ENCODE measurements at places on chromosomes 4 and X. TPM values are rescaled to one million over a fixed set of nuclear protein-coding genes. Genes with fewer than 3 reads are reported as not detected.
A peak's percentile ranks its signal among the peaks of the same experiment; 100 is the strongest.

- DNase-seq, result no peak
These were observed 23.9 kb upstream of the APLN start for GRCh38 chrX:129678614-129679195.

DNA sequence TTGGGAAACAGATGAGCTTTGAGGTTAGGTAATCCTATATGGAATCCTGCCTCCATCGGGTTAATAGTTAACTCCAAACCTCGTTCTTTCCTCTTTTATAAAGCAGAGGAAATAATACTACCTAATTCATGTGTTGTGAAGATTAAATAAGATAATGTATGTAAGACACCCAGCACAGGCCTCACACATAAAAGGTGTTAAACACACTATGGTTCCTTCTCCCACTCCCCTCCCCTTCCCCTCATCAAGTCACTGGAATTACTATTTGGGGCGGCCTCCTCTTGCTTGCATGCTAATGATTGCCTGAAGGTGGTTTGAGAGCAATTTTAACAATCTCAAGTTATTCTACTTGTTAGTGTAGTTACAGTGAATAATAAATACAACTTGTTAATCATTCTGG is 404.4 kb upstream of the RASGEF1B start:
- H3K36me3 ChIP-seq, result no peaks in the 10 kb centered on the region
- no peak overlapping the region for H3K4me3 ChIP-seq
- no peak overlapping the region for H3K27ac ChIP-seq
- no peaks in the 10 kb centered on the region for H3K27me3 ChIP-seq
- no peaks in the 10 kb centered on the region for H3K4me1 ChIP-seq

GRCh38 chrX:150897421-150898320 is 797 bp downstream of the CD99L2 start:
- no peaks in the 10 kb centered on the region for H3K4me1 ChIP-seq
- no peak for DNase-seq
- H3K36me3 ChIP-seq, result no peaks in the 10 kb centered on the region
- peak overlapping the region; percentile 70 for H3K4me3 ChIP-seq
- H3K27ac ChIP-seq, result peak overlapping the region; percentile 71
- no peaks in the 10 kb centered on the region for H3K27me3 ChIP-seq

DNA sequence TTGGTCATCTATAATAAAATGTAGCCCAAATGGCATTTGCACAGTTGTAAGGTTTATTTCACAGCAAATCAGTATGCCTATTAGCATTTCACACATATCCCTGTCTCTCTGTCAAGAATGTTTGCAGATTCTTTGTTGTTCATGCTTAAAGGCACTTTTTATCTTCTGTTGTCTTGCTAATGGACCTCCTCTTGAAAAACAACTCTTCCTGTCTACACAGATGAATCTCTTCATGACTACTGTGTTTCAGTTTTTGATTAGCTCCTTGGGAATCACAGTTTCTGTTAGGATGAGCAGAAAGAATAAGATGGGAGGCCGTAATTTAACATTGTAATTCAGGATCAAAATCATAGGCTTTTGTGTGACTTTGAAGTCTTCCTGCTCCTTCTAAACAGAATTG is 35.5 kb upstream of the SLC4A4 start:
- no peaks in the 10 kb centered on the region for H3K4me1 ChIP-seq
- H3K27ac ChIP-seq, result no peak overlapping the region
- H3K4me3 ChIP-seq, result no peak overlapping the region

GRCh38 chr4:32042486-32043247 is 1322.5 kb downstream of the PCDH7 start:
- H3K4me3 ChIP-seq, result no peak overlapping the region
- H3K4me1 ChIP-seq, result peaks cover 9% of the 10 kb centered on the region
- no peak for DNase-seq
- no peaks in the 10 kb centered on the region for H3K36me3 ChIP-seq

DNA sequence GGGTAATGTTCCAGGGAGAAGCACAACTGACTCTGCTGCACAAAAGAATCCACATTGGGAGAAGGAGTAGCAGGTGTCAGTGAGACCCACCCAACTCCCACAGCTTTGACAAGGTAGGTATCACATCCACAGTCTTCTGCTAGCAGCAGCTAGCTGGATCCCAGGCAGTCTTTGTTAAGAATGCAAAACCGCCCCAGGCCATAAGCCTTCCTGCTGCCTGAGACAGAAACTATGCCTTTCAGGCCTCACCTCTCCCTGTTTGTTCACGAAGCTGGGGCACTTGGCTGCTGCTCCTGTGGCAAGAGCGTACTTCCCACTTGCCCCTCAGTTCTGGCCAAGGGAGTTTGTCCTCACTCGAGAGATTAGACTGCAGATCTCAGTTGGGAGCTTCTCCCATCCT is 21.4 kb downstream of the RRAGB start:
- no peak for DNase-seq
- H3K4me1 ChIP-seq, result no peaks in the 10 kb centered on the region
- no peak overlapping the region for H3K27ac ChIP-seq
- H3K36me3 ChIP-seq, result no peaks in the 10 kb centered on the region
- H3K27me3 ChIP-seq, result no peaks in the 10 kb centered on the region

- no peak for DNase-seq
- no peaks in the 10 kb centered on the region for H3K4me1 ChIP-seq
- H3K36me3 ChIP-seq, result no peaks in the 10 kb centered on the region
- no peak overlapping the region for H3K4me3 ChIP-seq
- no peaks in the 10 kb centered on the region for H3K27me3 ChIP-seq
- no peak overlapping the region for H3K27ac ChIP-seq
These were observed 93.8 kb downstream of the CENPC start for GRCh38 chr4:67451464-67451863.

- no peaks in the 10 kb centered on the region for H3K27me3 ChIP-seq
- H3K4me1 ChIP-seq, result no peaks in the 10 kb centered on the region
- no peak overlapping the region for H3K4me3 ChIP-seq
- H3K36me3 ChIP-seq, result no peaks in the 10 kb centered on the region
These were observed 19.4 kb upstream of the SORCS2 start for GRCh38 chr4:7172946-7173345.

GRCh38 chr4:143406523-143406922 is 69.8 kb downstream of the GAB1 start:
- peaks cover 89% of the 10 kb centered on the region for H3K4me1 ChIP-seq
- peak overlapping the region; percentile 42 for H3K27ac ChIP-seq
- H3K36me3 ChIP-seq, result no peaks in the 10 kb centered on the region
- no peaks in the 10 kb centered on the region for H3K27me3 ChIP-seq

DNA sequence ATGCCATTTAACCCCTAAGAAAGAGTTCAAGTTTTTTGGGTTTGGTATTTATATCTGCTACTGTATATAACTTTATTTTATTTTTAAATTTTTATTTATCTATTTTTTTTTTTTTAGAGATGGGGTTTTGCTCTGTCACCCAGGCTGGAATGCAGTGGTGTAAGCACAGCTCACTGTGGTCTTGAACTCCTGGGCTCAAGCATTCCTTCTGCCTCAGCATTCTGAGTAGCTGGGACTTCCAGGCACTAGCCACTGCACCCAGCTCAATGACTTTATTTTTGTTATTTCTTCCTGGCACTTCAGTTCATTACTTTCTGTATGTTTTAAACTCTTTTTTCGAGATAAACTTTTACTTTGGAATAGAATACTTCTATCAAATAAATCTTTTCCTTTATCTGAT is 42.4 kb upstream of the PGAM4 start:
- no peak for DNase-seq
- no peak overlapping the region for H3K4me3 ChIP-seq
- H3K27ac ChIP-seq, result no peak overlapping the region
- H3K36me3 ChIP-seq, result no peaks in the 10 kb centered on the region
- H3K4me1 ChIP-seq, result no peaks in the 10 kb centered on the region

- no peaks in the 10 kb centered on the region for H3K4me1 ChIP-seq
- H3K36me3 ChIP-seq, result no peaks in the 10 kb centered on the region
- H3K4me3 ChIP-seq, result no peak overlapping the region
These were observed 145.6 kb upstream of the DCAF8L1 start for GRCh38 chrX:28126886-28127285.

DNA sequence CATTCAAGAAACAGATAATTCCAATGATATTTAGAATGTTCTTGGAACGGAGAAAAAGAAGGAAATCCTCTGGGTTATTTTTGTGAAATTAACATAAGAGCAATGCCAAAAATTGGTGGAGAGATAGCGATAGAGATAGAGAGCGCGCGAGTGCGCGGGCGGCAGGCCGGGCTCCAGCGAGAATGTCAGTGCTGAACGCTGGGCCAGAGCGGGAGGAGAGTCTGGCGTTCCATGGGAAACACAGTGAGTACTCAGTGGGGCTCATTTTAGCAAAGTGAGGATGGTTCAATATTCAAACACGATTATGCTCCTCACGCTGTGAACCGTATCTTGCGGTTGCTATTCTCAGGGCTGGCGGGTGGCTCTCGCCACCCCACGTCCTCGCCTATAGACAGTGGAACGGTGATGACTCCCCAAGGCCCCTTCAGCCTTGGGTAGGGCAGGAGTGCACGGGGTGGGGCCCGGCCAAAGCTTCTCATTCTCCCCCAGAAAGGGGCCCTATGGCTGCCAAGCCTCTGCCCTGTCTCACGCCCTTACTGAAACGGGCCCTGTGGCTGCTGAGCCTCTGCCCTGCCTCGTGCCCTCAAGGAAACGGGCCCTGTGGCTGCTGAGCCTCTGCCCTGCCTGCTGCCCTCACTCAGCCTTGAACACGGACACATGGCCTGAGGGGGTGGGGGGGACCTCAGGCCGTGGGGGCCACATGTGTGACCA is 16.9 kb downstream of the CPLX1 start:
- H3K36me3 ChIP-seq, result no peaks in the 10 kb centered on the region
- H3K4me3 ChIP-seq, result no peak overlapping the region
- H3K27ac ChIP-seq, result no peak overlapping the region
- no peaks in the 10 kb centered on the region for H3K4me1 ChIP-seq
- no peak for DNase-seq

GRCh38 chr4:90122355-90122748 is 4.8 kb upstream of the CCSER1 start:
- no peak overlapping the region for H3K4me3 ChIP-seq
- no peak overlapping the region for H3K27ac ChIP-seq
- DNase-seq, result no peak
- H3K36me3 ChIP-seq, result no peaks in the 10 kb centered on the region
- no peaks in the 10 kb centered on the region for H3K27me3 ChIP-seq

GRCh38 chrX:37765507-37765906 is 14.4 kb upstream of the CYBB start:
- no peak overlapping the region for H3K4me3 ChIP-seq
- H3K4me1 ChIP-seq, result no peaks in the 10 kb centered on the region
- no peaks in the 10 kb centered on the region for H3K27me3 ChIP-seq
- no peak for DNase-seq

DNA sequence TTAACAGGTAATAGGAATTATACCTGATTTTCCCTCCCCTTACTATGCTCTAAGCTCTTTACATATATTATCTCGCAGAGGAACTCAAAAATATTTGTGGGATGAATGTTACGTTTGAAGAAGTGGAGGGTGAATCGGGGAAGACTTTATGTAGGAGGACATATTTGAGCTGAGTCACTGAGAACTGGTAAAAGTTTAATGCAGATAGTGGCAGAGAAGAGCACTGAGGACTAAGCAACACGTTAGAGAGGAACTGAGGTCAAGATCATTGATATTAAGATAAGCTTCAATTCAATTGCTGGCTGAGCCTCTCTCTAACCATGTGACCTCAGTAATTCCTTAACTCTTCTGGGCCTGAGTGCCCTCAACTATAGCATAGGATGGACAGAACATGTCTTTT is 26.4 kb upstream of the ELOVL6 start:
- no peak overlapping the region for H3K4me3 ChIP-seq
- DNase-seq, result no peak
- H3K27me3 ChIP-seq, result no peaks in the 10 kb centered on the region
- no peak overlapping the region for H3K27ac ChIP-seq
- no peaks in the 10 kb centered on the region for H3K4me1 ChIP-seq
- no peaks in the 10 kb centered on the region for H3K36me3 ChIP-seq

DNA sequence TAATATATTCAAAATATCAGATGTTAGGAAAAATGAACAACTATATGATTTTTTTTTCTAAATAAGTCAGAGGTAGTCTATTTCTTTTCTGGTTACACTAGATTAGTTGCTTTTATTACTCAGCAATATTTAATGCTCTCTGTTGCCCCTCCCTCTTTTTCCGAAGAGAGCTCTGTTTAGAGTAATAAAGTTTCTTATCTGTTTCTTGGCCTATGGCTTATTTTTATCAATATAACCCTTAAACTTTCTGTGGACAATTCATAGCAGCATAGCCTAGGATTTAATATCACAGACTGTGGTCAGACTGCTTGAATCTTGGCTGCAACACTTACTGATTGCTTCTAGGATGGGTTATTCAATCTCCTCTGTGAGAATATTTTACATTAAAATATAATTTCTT is 2315.4 kb upstream of the AGA start:
- H3K36me3 ChIP-seq, result no peaks in the 10 kb centered on the region
- no peak overlapping the region for H3K27ac ChIP-seq
- H3K4me3 ChIP-seq, result no peak overlapping the region
- no peak for DNase-seq
- H3K27me3 ChIP-seq, result no peaks in the 10 kb centered on the region
- no peaks in the 10 kb centered on the region for H3K4me1 ChIP-seq

GRCh38 chr4:26452565-26453531 is 37.4 kb downstream of the CCKAR start:
- no peaks in the 10 kb centered on the region for H3K27me3 ChIP-seq
- DNase-seq, result no peak
- H3K4me1 ChIP-seq, result peaks cover 38% of the 10 kb centered on the region
- H3K4me3 ChIP-seq, result no peak overlapping the region

GRCh38 chr4:31748382-31748781 is 1028.2 kb downstream of the PCDH7 start:
- no peaks in the 10 kb centered on the region for H3K36me3 ChIP-seq
- no peaks in the 10 kb centered on the region for H3K4me1 ChIP-seq
- no peaks in the 10 kb centered on the region for H3K27me3 ChIP-seq
- H3K4me3 ChIP-seq, result no peak overlapping the region

- no peak overlapping the region for H3K27ac ChIP-seq
- H3K27me3 ChIP-seq, result no peaks in the 10 kb centered on the region
- no peaks in the 10 kb centered on the region for H3K36me3 ChIP-seq
- no peaks in the 10 kb centered on the region for H3K4me1 ChIP-seq
These were observed 195.8 kb downstream of the PDHA2 start for GRCh38 chr4:96035727-96036126.

GRCh38 chr4:53629296-53629695 is 38.0 kb upstream of the LNX1 start:
- DNase-seq, result no peak
- no peaks in the 10 kb centered on the region for H3K27me3 ChIP-seq
- H3K27ac ChIP-seq, result no peak overlapping the region

DNA sequence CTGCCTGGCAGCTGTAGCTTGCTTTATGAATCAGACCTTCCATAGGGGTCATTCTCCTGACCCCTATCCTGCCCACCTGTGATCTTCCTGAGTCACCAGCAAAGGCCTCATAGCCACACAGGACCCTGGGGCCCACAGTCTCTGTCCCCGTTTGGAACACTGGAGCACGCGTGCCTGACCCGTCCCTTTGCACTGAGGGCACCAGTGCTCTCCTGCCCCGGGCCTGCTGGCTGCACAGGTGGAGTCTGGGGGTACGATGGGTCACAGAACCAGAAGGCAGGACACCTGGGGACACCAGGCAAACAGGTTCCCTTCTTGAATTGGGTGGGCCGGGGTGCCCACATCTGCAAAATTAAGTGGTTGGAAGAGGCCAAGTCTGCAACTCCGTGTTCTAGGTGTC is 97.2 kb downstream of the CPZ start:
- no peak overlapping the region for H3K27ac ChIP-seq
- H3K27me3 ChIP-seq, result peaks cover 22% of the 10 kb centered on the region
- H3K4me1 ChIP-seq, result no peaks in the 10 kb centered on the region
- DNase-seq, result peak; percentile 55
- H3K4me3 ChIP-seq, result no peak overlapping the region

Gene NSG1
- 4.4 TPM for total RNA-seq

Gene ATP1B4
- total RNA-seq, result not detected

Gene HSD17B10
- 63.8 TPM for total RNA-seq

Gene NEUROG2
- total RNA-seq, result not detected

Gene LPAR4
- 0.36 TPM for total RNA-seq

Gene SGMS2
- 204 TPM for total RNA-seq

Gene PDGFC
- 44.4 TPM for total RNA-seq

Gene CITED1
- not detected for total RNA-seq
